NCI-H2171 treated with DMSO at 0.1 percent for 48 hours (cell line): ENCODE measurements at places on chromosomes 13 and 19.

DNA sequence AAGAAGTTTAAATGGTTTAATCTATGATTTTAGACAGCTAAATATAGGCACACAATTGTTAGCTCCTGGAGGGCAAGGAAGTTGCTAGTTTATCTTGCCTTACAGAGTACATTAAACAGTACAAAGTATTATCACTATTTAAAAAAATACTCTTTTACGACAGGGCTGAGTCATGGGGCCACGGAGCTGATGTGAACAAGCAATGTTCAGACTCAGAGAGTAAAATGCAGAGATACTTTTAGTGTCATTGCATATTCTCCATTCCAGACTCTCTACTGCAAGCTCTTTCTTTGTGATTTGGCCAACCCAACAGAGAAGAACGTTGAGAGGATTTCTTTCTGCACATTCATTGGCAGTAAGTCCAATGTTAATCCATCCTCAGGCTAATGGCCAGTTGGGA is 352.4 kb downstream of the SPRY2 start:
- no peak for DNase-seq

- DNase-seq, result no peak
These were observed 23.1 kb upstream of the INTS6 start for GRCh38 chr13:51475727-51476501.

DNA sequence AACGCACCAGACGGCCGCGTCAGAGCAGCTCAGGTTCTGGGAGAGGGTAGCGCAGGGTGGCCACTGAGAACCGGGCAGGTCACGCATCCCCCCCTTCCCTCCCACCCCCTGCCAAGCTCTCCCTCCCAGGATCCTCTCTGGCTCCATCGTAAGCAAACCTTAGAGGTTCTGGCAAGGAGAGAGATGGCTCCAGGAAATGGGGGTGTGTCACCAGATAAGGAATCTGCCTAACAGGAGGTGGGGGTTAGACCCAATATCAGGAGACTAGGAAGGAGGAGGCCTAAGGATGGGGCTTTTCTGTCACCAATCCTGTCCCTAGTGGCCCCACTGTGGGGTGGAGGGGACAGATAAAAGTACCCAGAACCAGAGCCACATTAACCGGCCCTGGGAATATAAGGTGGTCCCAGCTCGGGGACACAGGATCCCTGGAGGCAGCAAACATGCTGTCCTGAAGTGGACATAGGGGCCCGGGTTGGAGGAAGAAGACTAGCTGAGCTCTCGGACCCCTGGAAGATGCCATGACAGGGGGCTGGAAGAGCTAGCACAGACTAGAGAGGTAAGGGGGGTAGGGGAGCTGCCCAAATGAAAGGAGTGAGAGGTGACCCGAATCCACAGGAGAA is 1.9 kb downstream of the PPP1R12C start:
- DNase-seq, result no peak

GRCh38 chr19:31372246-31372781 is 23.1 kb upstream of the TSHZ3 start:
- DNase-seq, result no peak

DNA sequence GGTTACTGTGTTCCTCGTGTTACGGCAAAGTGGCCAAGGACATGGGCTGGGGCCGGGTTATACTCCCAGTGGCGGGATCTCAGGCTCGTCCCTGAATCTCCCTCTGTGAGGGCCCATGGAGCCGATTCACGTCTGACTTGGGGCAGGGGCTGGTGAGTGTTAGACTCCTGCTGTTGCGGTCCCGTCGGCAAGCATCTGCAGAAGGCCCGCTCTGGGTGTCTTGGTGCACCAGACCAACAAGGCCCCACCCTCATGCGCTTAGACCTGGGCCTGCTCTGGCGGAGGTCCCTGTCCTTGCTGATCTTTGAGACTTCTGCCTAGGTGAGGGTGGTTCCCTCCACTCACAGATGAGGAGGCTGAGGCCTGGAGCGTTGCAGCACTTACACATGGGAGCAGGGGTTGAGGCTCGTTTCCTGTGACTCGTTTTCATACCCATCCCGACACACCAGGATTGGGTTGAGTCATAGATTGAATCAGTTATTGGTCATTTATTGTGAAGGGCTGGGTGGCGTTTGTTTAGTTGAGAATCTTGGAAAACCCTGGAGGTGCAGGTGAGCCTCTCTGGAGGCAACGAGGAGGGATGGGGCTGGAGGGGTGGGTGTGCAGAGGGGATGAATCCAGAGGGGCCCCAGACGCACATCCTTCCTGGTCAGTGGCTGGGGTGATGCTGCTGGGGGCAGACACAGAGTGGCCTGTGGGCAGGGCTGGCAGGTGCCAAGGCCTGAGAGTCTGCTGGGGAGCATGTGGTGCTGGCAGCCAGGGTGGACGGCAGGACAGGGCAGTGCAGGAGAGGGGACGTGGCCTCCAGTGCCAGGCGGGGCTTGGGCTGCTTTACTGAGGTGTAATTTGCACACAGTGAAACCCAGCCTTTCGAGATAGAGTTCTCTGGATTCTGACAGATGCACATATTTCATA is 4.6 kb downstream of the EPN1 start:
- DNase-seq, result no peak

DNA sequence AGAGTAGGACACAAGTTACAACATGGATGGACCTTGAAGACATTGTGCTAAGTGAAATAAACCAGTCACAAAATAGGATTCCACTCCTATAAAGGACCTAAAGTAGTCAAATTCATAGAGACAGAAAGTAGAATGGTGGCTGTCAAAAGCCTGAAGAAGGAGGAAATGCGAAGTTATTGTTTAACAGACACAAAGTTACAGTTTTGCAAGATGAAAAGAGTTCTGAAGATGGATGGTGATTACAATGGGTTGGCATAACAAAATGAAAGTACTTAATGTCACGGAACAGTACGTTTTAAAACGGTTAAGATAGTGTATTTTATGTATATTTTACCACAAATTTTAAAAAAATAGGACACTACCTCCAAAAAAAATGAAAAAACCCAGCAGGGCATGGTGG is 34.8 kb downstream of the FOXO1 start:
- DNase-seq, result no peak

GRCh38 chr19:58218899-58219298 is 9.8 kb upstream of the ZNF544 start:
- DNase-seq, result peak; percentile 13

DNA sequence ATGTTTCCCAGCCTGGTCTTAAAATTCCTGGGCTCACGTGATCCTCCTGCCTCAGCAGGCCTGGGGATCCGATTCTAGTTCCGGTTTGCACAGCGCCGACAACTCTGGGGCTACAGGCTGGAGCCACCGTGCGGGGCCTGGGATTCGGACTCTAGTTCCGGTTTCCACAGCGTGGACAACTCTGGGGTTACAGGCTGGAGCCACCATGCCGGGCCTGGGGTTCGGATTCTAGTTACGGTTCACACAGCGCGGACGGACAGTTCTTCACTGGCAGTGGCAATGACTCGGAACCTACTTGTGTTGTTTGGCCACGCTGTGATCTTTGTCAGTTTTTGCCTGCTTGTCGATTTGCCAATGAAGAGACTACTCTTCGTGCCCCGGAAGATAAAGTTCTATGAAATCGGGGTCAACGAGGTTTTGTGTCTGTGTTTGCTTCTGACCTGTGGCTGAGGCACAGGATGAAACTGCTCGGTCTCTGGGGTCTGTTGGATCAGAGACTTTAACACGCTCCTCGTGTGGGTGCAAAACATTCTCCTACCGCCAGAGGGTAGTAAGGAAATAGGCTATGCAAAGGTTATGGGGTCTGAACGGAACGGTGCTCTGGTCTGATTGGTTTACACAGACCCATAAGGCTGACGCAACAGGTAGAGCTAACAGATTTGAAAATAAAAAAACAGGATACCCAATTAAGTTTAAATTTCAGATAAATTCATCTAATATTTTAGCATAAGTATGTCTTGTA is 12.1 kb upstream of the ZSCAN1 start:
- peak; percentile 39 for DNase-seq

- DNase-seq, result no peak
These were observed 17.6 kb upstream of the TUBGCP3 start for GRCh38 chr13:112605531-112605990.

- DNase-seq, result no peak
These were observed 420 bp downstream of the DMKN start for GRCh38 chr19:35512831-35513627.

DNA sequence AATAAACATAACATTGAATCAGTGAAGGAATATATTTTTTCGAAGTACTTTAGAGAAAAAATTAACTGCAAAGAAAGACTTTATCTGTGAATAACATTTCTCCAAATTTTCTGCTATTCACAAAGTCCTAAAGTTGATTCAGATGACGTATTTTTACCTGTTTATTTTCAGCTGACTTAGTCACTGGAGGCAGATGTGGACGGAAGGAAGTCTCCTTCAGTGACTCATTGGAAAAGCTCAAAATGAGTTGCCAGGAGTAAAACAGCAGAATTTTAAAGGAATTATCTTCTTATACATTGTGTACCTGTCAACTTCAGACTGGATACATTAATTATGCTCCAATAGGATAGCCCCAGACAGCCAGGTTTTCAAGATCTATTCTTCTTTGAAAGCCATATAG is 679.3 kb upstream of the GPC6 start:
- no peak for DNase-seq

DNA sequence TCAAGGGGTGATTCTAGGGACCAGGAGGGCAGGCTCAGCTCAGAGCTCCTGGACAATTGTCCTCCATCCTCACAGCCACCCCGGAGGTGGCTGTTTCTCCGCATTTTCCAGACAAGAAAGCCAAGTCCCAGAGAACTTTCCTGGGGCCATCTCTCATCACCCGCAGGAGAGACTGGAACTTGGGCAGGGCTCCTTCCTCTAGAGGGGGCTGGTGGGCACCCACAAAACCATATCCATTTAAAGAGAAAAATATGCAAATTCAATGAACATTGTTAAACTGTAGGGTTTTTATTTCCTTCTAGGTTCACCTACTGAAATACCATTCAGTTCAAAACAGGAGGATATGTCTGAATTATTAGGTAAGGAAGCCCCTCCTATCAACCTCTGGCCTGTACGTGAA is 16.6 kb downstream of the SPACA7 start:
- DNase-seq, result no peak

- DNase-seq, result no peak
These were observed 58.2 kb downstream of the USP12 start for GRCh38 chr13:27113436-27113835.

- DNase-seq, result no peak
These were observed 28.4 kb downstream of the CSNK1G2 start for GRCh38 chr19:1969176-1970002.

- no peak for DNase-seq
These were observed 9.1 kb downstream of the KL start for GRCh38 chr13:33025220-33025744.

GRCh38 chr13:50323440-50324065 is 308.3 kb downstream of the KCNRG start:
- DNase-seq, result no peak

DNA sequence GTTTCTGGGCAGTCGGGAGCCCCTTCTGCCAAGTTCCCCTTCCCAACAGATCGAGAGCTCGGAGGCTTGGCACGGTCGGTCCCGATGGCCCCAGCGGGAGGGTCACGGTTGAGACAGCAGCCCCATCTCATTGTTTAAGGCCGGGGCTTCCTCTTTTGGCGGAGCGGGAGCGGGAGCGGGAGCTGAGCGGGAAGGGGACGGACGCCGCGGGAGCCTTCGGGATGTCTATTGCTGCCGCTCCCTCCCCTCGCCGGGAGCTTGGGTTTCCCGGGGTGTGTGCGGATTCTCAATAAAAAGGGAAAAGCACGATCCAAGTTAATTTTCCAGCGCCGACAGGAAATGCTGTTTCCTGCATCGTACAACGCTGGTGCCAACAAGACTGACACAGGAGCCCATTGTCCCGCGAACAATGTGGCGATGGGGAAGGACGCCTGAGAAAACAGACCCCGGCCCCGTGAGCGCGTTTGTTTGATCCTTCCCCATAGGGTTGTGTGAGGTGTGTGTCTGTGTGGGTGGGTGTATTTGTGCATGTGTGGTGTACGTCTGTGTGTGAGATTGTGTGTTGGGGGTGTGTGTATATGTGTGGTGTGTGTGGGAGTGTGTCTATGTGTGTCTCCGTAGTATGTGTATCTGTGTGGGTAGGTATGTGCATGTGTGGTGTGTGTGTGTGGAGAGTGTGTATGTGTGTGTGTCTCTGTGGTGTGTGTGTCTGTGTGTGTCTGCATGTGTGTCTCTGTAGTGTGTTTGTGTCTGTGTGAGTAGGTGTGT is 36.3 kb upstream of the FLT1 start:
- no peak for DNase-seq

DNA sequence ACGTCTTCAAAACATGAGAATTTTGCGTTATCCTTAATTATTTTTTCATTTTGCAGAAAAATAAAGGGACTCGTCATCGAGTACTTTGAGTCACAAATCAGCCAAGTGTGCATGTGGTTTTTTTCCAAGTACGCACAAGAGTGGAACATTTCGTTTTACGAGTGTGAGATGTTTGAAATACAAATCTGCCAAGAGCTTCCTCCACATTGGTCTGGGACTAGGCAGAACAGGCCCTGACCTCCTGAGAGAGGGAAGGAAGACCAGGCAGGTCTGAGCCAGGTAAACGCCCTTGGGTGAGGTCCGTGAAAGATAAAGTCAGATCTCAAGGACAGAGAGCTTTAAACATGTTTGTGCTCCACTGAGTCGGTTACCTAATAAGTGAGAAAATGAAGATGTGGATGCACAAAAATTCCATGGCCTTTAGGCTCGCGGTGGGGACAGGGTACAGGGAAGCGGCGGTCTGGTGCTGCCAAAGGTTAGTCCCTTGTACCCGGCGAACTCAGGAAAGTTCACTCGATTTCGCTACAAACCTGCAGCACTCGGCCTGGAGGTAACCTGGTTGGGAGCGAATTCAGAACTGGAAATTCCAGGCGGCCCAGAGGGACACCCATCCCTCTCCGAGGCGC is 473 bp upstream of the ITM2B start:
- DNase-seq, result peak; percentile 47

DNA sequence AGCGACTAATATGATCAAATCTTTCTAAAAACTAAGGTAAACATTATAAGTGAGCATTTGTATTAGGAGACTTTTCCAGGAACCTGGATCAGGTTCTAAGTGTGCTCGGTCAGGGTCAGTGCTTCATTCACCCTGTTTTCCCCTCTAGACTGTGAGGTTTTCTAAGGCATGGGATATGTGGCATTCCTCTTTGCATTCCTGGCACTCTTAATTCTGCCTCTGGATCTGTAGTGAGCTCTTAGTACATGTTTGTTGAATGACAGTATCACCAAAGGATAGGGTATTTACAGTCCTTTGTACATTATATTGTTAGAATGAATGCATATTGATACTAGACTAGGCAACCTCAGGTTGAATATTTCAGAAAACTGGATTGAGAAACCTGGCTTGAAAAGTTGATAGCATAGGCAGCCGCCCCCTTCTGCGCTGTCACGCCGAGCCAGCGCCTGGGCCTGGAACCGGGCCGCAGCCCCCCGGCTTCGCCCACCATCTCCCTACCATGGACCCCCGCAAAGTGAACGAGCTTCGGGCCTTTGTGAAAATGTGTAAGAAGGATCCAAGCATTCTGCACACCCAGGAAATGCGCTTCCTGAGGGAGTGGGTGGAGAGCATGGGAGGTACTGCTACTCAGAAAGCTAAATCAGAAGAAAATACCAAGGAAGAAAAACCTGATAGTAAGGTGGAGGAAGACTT is 156.5 kb downstream of the KCNRG start:
- no peak for DNase-seq

- DNase-seq, result peak; percentile 67
These were observed 41.1 kb downstream of the GPR12 start for GRCh38 chr13:26719356-26719945.
